ENCODE measurements at places on chromosomes 3 and 15.

- DNase-seq = no peak
Observed at GRCh38 chr3:132225664-132226063, 91.5 kb upstream of the ACP3 start.

DNA sequence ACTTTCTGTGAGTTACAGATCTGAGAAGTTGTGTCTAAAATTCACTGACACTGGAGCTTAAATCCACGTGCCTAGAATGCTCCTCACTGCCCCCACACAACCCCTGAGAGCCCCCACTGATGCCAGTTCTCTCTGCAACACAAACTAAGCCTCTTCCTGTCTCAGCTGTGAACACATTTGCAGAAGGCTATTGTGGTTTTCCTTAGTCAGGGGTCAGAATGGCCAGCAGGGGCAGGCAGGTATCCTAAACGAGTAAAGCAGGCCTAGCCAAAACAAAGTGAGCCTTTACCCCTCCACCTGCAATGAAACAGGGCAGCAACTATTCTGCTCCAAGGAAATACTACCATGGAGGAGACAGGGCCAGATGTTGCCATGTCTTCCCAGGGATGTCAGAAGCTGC lies 78.6 kb downstream of the FHIT start:
- no peak for DNase-seq

DNA sequence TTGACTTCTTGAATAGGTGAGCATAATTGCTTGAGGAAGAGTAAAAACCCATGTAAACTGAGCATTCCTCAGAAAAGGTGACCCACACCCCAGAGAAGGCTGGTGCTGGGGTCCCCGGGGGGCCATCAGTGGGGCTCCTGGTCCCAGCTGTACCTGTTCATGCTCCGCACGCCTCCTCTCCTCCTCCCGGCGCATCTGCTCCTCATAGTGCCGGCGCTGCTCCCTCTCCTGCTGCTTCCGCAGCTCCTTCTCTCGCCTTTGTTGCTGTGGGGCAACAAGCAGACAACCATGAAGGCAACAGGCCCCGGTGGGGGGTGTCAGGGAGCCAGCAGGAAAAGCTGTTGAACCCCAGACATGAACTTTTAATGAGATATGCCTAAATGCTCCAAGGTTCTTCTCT lies 113.7 kb upstream of the SLC2A2 start:
- no peak for DNase-seq

- DNase-seq = no peak
Observed at GRCh38 chr3:181210275-181210674, 220.7 kb upstream of the DNAJC19 start.

DNA sequence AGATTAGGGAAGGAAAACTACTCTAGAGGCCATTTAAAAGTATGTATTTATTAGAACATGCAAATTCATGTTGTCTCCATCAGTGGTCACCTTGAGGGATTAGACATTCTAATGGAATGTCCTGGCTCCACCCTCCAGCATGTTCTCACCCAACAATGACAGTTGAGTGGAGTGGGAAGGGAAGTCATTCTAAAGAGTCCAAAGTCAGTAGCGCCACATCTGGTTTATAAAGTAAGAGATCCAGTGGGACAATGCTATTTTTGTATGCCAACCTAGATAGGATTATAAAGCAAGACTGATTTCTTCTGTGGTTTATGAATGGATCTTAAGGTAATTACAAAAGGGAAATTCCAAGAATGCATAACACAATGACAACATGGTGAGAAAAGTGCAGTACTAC lies 33.3 kb downstream of the SLC24A1 start:
- no peak for DNase-seq

DNA sequence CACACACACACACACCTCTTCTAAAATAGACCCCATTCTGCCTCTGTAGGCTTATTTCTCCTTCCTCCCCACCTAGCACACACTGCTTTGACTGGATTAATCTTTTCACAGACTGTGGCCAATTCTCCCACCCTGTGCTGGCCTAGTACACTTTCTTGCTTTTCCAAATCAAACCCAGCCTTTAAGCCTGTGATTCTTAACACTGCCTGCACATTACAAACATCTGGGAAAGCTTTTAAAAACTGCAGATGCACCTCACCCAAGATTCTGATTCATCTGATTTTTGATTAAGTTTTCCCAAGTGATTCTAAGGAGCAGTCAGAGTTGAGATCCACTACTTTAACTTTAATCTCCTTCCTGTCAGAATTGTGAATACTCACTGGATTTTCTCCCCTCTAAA lies 12.8 kb downstream of the CSNK1G1 start:
- DNase-seq = no peak

- DNase-seq = no peak
Observed at GRCh38 chr15:97045666-97046421, 715.3 kb downstream of the NR2F2 start.

Measured in stimulated activated CD4-positive, alpha-beta T cell treated with anti-CD3 and anti-CD28 coated beads, Interleukin-2, amount 100 ng/mL, for 24 hours (primary cell).